ENCODE measurements at places on chromosomes 6 and 20.

DNA sequence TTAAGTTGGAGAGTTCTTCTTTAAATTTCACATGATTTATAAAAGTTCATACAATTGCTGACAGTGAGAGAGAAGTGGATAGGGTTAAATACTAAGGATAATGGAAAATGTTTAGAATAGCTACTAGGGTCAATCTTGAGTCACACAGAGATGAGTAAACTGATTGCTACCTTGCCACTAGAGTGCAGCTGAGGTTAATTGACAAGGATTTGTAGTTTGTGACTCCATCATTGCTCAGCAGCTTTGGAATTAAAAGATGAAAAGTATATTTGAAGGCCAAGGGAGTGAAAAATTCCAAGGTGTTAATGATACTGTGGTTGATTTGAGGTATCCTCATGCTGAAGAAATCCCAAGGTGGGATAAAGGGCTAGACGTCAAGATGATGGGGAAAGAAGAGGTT, 524.0 kb downstream of the UTRN start:
- no peak for DNase-seq

DNA sequence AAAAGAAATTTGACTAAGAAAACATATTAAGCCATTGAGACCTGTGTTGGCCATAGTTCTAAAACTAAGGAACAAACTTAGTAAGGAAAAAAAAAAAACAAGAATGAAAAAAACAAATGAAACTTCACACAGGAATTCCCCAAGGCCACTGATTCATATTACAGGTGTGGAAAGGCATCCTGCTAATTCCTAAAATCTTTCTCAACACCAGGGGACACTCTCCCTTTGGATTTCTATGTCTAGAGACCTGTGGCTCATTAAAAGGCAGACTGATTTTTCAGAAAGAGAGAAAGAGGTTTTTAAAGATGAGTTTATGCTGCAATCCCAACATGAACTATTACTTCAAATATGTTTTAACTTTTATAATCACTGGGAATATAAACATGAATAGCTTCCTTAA, at the start of gene OR12D1:
OR12D1 (plus strand) TSS at position 341 of the 400 bp plus-strand sequence.
- DNase-seq: no peak

GRCh38 chr6:160004018-160004417, 35.1 kb downstream of the IGF2R start:
- DNase-seq: no peak

- peak; percentile 31 for DNase-seq
These were observed 47.6 kb downstream of the CPXM1 start for GRCh38 chr20:2752567-2753460.

DNA sequence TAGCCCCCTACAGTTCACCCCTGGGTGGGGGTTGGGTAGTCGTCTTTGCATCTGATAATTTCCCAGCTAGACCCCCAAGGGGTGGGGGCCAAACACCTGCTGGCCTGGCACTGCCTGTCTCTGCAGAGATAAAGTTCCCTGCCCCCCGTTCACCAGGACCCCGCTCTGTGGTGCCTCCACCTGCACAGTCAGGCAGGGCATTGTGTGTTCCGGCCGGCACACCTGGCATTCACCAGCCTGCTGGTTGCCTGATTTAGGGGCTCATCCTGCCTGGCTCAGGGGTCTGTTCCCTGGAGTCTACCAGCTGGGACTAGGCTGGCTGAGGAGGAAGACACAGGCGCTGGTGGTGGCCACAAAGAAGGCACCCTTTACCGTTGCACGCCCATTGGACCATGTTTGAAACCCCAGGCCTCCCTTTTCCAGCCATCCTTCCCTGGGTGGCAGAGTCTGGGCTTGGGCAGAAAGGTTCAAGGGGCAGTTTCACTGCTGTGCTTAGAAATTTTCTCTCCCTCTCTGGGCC, 30.8 kb upstream of the SCRT2 start:
- DNase-seq: no peak

DNA sequence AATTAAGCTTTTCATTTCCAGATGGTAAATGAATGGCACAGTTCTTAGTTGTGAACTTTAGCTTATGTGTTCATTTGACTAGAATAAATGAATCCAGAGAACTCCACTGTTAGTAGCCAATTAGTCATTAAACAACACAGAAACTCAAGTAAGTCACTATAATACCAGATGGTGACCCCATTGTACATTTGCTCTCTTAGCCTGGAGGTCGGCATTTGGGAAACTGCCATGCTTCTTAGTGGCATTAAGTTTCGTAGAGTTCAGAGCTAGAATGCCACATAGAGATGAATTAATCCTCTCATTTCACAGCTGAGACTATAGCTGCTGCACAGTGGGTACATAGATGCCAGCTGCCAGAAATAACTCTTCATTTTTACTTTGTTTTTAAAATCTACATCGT, 10.8 kb upstream of the DTNBP1 start:
- DNase-seq: no peak

DNA sequence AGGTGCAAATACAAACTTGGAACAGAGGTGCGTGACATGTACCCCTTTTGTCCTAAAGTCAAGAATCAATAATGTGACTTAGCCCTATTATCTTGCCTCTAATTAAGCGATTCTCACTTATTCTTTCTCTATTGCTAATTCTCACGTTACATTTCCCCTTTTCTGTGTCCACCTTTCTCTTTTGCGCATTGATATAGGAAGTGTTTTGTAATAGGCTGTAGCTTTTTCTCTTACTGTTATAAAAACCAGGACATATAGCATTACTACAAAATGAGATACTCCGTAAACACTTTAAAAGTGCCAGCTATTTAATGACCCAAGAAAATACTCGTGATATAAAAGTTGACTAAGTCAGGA, 669 bp upstream of the TMEM30A start:
- DNase-seq: no peak

DNA sequence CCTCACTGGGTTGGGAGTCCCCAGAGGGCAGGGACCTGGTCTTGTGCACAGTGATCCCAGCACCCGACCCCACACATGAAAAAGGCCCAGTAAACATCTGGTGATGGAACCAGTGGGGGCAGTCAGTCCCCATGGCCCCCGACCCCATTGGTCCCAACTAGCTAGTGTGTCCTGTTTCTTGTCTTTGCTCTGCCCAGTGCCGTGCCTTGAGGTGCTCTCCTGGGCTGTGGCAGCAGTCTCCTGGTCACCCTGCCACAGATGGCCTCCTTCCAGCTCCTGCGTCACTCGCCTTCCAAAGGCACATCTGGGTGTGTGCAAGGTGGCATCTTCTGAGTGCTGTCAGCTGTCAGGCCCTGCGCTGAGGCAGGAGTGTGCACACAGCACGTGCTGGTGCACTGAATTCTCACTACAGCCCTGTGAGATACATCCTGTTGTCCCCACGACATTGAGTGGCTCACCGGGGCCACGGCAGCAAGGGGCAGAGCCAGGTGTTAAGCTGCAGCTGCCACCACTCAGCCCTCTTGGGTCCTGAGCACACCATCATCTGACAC, 3.9 kb downstream of the NPEPL1 start:
- DNase-seq: no peak

DNA sequence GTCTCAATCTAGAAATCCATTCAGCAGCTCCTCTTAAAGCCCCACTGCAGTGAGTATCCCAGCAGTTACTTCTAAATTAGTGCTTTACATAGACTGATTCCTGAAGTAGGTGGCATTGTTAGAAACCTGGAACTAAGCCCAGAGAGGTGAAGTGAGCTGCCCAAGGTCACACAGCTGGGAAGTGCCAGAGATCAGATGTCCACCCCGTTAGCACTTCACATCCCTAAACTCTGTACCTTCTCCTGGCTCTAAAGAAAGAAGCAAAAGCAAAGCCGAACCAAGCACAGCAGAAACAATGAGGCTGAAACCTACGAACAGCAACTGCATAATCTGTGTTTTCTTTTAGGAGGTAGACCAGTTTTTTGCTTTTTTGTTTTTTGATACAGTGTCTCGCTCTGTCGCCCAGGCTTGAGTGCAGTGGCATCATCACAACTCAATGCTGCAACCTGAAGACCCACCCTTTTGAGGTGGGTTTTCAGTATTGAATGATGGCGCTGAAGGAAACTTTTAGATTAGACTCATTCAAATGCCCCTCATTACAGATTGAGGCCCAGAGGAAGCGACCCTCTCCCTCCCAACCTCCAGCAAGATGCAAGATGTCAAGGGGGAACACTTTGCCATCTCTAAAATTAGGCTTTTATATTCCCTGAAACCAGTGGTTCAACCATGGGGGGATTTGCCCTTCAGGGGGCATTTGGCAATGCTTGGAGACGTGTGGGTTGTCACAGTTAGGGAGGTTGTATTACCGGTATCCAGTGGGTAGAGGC, 3.2 kb upstream of the ZMYND8 start:
- no peak for DNase-seq

DNA sequence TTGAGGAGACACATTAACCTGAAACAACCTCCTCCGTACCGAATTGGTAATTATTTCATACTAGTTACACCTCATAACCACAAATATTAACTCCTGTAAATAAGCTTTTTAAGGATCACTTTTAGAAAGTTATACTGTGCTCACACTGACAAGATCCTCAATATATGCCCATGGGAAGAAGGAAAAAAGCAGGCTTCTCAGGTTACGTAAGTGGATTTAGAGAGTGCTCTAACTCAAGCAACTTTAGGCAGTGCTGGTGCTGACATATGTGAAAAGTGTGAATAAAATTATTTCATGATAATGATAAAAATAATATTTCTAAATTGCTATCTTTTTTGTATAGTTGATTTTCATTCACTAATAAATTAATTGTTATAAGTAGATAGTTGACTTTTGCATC, 76.1 kb downstream of the PRKN start:
- no peak for DNase-seq

DNA sequence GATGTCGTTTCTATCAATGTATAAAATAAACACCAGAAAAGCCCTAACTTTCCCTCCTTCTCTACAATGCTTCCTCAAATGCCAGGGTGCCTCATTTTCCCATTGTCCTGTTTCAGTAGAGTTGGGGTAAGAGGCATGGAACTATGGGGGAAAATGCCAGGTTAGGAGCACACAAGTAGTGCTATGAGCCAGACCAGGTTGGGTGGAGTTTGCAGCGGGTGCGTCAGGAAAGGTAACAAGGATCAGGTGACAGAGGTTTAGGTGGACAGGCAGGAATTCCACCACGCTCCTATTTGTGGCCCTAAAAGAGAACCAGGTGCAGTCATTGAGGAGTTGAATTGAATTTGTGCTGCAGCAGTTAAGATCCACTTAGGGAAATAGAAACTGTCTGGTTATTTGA, 36.5 kb downstream of the SYTL3 start:
- no peak for DNase-seq

- DNase-seq: peak; percentile 73
These were observed 557 bp upstream of the DYNLRB1 start for GRCh38 chr20:34515484-34516246.

DNA sequence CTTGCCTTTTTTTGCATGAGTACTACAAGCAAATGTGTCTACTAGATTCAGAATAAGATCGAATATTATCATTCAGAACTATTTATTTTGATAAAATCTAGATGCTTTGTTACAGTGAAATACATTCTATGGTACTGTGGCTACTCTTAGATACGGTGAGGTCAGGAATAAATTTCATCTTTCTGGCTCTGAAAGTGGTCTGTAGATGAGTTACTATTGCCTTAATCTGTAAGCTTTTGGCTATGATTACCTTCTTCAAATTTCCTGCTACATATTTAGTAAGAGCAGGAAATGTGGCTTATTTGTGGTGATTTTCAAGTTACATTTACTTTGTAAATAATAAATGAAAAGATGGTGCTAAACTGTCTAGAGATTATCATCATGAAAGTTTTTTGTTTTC, 50.0 kb downstream of the SCAF8 start:
- no peak for DNase-seq

GRCh38 chr6:114437235-114437634, 94.4 kb upstream of the HS3ST5 start:
- DNase-seq: no peak

DNA sequence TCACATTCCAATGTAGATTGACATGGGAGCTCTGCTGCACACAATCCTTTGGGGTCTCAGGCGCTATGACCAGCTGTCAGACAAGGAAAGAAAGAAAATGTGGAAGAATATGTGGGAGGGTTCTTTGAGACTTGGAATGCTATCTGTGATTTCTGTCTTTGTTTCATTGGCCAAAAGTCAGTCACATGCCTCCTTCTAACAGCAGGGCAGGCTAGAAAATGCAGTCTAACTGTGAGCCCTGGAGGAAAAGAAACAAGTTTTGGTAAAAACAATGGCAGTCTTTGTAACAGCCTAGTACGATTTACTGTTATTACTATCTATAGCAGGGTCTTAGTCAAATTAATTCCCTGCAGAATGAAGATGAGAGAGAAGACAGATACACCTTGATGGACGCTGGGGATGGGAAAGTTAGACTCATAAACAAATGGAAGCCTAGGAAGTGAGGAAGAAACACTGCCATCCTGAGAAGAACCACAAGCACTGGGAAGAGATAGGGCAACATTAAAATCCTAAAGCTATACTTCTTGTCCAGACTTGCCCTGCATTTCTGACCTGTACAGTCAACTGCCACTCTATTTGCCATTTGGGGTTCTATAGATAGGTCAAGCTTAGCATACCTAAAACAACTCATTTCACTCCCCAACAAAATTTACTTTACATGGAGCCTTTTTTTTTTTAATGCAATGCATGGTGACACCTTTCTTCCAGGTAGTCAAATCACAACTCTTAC, 833.0 kb downstream of the KIF16B start:
- DNase-seq: no peak

GRCh38 chr20:46619445-46619844, 31.8 kb downstream of the SLC13A3 start:
- no peak for DNase-seq

DNA sequence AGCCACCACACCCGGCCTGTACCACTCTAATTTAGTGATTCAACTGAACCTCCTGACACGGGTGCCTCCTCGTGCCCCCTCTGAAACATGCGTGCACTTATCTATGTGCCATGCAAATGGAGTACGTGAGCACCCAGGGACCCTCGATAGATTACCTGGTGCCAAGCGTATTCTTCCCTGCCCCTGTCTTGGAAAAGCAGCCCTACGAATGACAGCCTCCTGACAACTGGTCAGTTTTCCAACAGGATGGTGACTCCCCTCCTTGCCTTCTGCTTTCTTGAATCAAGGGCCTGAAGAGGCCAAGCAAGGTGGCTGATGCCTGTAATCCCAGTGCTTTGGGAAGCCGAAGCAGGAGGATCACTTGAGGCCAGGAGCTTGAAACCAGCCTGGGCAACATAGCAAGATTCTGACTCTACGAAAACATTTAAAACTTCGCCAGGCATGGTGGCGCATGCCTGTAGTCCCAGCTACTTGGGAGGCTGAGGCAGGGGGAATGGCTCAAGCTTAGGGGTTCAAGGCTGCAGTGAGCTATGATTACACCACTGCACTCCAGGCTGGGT, 25.4 kb upstream of the SYNJ2 start:
- DNase-seq: no peak

GRCh38 chr6:140271759-140272377, 897.4 kb upstream of the CITED2 start:
- no peak for DNase-seq

DNA sequence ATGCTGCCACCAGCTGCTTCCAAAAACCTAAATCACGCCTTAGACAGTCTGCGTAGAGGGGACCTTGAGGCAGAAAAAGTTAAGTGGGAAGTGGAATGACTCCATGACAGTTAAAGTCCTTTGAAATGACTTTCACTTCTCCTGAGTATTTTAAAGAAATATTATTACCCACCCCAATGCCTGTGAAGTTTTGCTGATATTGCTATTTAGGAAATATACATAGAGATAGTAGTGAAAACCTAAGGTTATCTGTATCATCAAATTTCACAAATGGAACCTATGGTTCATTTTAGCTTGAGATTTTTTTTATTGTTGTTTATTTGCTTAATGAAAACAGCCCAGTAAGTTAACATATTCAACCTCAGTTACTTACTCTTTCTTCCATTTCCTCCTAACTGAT, 182.1 kb upstream of the FBXL4 start:
- no peak for DNase-seq

GRCh38 chr6:126605089-126605488, 265.2 kb downstream of the CENPW start:
- DNase-seq: no peak
